ENCODE measurements at places on chromosomes 2 and 18.

DNA sequence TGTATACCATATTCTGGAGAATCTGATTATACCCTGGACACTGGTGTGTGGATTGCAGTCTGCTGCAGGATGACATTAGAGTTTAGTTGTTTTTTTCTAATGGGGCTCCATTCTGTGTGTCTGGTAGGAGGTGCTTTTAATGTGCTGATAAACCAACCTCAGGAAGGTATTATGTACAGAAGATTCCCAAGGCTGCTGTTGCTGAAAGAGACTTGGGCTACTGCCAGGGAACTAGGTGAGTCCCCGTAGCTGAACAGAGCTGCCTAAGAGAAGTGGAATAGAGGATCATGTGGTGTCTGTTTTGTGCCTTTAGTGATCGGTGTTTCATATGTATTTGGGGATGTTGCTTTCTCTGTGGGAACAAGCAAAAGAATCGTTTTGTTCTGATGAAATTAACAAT lies 16.5 kb downstream of the SPATA3 start:
- no peak for DNase-seq

GRCh38 chr18:47206945-47207637 lies 30.9 kb upstream of the IER3IP1 start:
- DNase-seq: no peak

DNA sequence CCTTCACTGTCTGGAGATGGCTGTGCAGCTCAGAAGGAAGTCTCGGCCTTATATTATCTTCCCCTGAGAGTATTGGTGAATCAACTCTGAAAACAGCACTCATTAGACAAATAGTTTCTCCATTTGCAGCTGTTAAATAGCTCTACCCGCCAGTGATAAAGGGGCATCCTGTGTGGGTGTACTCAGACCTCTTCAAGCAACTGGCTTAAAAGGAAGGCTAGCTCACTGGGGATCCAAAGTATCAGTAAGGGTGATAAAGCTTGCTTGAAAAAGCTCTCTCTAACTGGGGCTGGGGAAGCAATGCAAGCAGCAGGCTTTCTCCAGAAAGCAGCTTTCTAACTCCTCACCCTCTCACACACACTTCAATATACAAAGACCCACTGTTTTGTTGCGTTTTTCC lies 64.9 kb upstream of the PSMD14 start:
- DNase-seq: no peak

- no peak for DNase-seq
These were observed 6.1 kb upstream of the INO80B start for GRCh38 chr2:74448771-74449170.

- no peak for DNase-seq
These were observed 43.0 kb downstream of the KLF7 start for GRCh38 chr2:207122651-207123334.

- DNase-seq: no peak
These were observed 59.6 kb upstream of the ZFP36L2 start for GRCh38 chr2:43285987-43286386.

GRCh38 chr2:26530696-26531095 lies 52.8 kb upstream of the OTOF start:
- no peak for DNase-seq

DNA sequence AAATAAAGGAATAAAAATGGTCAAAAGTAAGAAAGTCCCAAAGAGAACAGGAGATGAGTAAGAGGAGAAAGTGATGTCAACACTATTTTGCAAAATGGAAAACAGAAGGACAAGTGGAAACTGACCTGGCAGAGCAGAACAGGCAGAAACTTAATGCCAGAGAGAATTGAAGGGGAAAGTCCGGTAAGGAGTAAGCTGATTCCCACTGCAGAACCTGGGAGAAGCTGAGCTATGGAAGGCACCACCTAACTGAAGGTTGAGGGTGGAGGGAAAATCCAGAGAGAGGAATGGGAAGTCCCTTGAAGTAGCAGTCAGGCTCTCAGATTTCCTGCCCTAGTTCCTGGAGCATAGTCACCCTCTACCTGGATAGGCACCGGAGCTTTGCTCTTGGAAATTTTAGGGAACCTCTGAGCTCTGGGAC lies 59.8 kb downstream of the MOGAT1 start:
- DNase-seq: no peak

DNA sequence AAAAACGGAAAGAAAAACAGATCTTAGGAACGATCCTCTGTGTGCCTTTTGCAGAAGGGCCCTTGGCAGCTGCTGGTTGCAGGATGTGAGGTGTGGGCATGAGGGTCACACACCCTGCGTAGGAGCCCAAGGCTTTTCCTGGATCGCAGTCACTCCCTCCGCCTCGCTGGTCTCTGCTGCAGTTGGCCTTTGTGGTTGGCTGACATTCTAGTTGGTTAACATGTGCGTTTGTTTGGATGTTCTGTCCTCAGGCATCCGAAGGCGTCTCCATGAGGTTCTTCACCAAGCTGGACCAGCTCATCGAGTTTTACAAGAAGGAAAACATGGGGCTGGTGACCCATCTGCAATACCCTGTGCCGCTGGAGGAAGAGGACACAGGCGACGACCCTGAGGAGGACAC lies 61.7 kb downstream of the INPP5D start:
- DNase-seq: no peak

GRCh38 chr2:148623086-148623485 lies 21.5 kb upstream of the EPC2 start:
- DNase-seq: no peak

DNA sequence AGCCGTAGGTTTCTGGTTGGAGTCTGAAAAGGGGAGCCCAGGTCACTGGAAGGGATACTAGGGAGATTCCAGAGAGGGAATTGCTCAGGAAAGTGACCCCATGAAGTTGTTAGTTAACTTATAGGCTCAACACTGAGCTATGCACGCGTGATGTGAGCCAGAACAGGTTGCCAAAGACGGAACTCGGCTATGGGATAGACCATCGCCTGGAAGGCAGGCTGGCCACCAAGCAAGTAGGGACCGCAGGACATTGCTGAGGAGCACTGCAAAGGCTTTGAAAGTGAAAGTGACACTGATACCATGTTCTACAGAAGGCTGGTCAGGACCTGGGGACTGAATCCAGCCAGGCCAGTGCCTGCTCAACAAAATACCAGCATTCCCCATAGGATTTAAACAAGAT lies 7.3 kb downstream of the FARP2 start:
- no peak for DNase-seq

DNA sequence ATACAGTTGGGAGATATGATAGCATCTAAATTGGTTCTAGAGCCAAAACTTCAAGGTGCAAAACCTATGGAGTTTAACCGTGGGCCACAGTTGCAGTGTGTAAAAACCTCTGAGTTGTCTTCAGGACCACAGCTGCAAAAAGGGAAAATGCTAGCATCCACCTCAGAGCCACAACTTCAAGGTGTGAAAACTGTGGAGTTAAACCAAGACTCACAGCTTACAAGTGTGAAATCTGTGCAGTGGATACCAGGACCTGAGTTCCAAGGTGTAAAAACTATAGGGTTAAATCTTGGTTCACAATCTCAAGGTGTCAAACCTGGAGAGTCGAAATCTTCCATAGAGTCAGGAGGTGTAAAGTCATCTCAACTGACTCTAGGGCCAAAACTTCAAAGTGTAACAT lies 10.4 kb upstream of the ZNF512 start:
- no peak for DNase-seq

DNA sequence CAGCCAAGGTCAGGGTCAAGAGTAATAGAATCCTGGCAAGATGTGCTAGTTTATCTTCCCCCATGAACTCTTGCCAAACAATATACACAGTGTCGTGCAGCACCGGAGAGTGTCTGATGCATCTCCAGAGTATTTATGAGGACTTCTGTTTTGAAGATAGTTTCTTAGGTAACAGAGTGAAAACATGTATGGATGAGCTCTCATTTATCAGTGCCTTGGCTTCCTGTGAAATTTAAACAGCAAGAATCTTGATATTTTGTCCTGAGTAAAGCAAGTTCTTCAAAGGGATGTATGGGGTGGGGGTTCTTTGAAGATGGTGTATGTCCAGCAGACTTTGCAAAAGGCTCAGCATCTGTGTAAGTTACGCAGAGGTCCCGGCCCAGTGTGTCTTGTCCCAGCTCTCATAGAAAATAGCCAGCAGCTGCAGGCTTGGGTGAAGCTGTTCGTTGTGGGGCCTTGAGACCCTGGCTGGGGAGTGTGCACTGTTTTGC lies 361.0 kb upstream of the NT5C1B start:
- DNase-seq: no peak

- no peak for DNase-seq
These were observed 93.7 kb upstream of the SH3BP4 start for GRCh38 chr2:234858145-234858544.

- no peak for DNase-seq
These were observed 10.3 kb upstream of the PDK1 start for GRCh38 chr2:172545408-172546075.

GRCh38 chr2:64807417-64807816 lies 153.7 kb upstream of the SERTAD2 start:
- DNase-seq: no peak

- DNase-seq: no peak
These were observed 10.8 kb downstream of the GALNT1 start for GRCh38 chr18:35592298-35592697.

DNA sequence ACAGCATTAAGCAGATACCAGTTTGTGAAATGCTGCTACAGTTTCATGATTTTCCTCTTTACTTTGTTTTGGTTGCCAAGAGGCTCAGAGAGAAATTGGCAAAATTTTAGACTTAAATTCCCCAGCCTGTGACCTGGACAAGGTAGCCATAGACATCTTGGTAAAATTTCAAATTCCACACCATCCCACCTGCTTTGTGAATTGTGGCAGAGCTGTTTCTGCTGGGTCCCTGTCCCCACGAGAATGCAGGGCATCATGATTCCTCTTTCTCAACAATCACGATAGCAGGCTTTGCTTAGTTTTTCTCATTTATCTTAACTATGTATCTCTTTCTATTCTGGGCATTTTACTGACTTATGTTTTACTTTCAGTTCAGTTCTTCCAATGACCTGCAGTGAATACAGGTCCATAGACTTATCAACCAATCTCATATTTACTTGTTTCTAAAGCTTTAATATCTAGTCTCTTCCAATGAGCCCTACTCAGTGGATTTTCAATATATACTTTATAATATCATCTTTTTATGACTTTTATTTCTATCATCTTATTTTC lies 351.6 kb downstream of the SOCS6 start:
- DNase-seq: no peak

- DNase-seq: no peak
These were observed 386.2 kb downstream of the PTPRM start for GRCh38 chr18:7953095-7953958.

- DNase-seq: no peak
These were observed 167.4 kb downstream of the SP3 start for GRCh38 chr2:173797586-173798263.

GRCh38 chr18:77121523-77121922 lies 11.1 kb downstream of the MBP start:
- DNase-seq: no peak

DNA sequence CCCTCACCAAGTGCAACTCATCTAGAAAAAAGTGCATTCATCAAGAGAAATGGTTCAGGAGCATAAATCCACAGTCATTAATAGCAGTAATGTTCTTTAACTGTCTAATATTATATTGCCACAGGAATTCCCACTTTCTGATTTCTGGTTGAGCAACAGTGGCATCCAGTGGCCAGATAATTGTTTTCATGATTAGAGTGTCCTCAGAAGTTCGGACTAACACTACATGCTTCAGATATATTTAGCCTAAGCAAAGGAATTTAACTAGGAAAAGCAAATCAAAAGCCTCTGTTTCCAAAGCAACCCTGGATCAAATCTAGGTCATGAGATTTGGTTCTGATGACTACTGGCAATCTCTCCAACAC lies 9.8 kb upstream of the ERBB4 start:
- no peak for DNase-seq

DNA sequence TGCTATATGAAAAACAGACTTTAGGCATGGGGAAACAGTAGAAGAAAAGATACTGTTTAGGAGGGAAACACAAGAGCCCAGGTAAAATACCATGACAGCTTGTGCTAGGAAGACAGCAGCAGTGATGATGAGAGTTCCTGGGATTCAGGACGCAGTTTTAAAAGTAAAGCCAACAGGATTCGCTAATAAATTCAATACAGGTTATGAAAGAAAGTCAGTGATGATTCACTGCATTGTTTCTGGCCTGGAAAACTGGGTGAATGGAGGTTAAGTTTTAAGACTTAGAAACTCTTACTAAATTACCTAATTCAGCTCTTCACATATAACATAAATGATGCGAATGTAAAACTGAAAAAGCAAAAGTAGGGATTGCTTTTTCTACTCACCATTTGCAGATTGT lies 27.9 kb upstream of the RNU4ATAC start:
- no peak for DNase-seq

GRCh38 chr2:230068016-230068650 lies 591 bp downstream of the SLC16A14 start:
- peak; percentile 19 for DNase-seq
